ENCODE measurements at places on chromosomes 6 and 20. TPM values are rescaled to one million over a fixed set of nuclear protein-coding genes. Genes with fewer than 3 reads are reported as not detected.

DNA sequence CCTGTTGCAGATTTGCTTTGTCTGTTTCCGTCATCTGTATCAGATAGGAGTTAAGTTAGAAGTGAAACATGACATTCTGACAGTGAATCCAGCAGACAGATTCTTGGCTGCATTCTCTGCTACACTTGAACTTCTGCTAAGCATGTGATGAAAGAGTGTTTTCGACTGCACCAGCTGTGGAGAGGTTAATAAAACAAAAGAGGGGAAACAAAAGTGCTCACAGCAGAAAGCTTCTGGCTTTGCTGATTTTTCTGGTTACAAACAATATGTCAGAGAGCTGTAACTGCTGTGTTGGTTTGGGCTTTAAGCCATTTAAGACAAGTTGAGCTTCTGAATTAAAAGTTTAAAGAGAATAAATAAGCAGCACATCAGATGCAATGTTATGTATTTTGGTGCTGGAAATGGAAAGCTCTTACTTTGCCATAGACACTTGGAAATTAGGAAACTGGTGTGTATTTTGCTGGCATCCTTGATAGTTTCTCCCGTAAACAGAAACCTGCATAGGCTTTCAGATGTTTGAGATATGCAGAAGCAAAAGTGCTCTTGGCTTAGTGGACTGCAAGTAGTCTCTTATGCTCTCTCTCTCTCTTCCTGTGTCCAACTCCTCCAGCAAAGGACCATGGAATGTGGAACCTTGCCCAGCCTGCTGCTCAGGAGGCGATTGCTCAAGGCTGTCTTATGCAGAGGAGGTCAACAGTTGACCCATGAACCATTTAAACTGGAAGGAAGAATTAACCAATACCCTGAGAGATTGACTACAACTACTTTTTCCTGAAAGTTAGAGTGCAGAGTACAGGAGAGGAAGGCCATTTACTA is 104.9 kb downstream of the RPS12 start:
- peak; percentile 90 for DNase-seq

CRISP2 gene
- not detected for polyA plus RNA-seq

DNA sequence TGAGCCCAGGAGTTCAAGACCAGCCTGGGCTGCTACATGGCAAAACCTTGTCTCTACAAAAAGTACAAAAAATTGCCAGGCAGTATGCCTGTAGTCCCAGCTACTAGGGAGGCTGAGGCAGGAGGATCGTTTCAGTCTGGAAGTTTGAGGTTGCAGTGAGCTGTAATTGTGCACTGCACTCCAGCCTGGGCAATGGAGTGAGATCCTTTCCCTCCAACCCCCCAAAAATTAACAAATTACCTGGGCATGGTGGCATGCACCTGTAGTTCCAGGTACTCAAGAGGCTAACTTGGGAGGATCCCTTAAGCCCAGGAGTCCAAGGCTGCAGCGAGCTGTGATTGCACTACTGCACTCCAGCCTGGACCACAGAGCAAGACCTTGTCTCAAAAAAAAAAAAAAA is 29.4 kb upstream of the GMPR start:
- DNase-seq: no peak

DNA sequence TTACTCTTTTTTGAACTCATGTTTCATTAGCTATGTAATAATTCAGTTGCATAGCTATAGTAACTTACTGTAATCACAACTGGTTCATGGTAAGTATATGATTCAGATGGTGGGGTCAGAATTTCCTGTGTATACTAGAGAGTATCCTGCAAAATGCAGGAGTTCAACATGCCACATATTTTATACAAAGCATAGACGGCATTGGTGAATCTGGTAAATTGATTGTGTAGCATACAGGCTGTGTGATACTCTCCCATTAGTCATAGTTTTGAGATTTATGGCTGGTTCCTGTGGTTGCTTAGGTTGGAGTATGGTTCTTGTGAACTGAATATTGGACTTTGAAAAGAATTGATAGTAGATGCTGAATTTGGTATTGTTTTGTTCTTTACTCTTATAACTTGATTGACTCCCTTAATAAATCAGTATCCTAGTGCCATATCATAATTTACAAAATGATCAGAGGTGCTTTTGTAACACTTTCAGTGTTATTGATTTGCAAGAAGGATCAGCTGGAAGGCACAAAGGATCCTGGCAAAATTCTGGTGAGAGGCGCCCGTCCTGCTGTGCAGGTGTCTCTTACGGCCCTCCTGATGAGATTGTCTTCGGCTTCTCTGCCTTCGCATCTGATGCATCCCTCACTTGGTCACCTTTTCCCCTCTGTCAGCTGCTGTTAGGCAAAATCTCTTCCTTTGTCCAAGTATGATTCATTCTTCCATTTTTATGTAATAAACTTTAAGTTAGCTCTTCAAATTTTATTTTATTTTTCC is 22.6 kb downstream of the SNX9 start:
- DNase-seq: peak; percentile 70

PAQR8 gene
- polyA plus RNA-seq: 4.3 TPM
